Sigmoid colon (tissue), 7 donors: ENCODE measurements at places on chromosomes 7 and 10.

DNA sequence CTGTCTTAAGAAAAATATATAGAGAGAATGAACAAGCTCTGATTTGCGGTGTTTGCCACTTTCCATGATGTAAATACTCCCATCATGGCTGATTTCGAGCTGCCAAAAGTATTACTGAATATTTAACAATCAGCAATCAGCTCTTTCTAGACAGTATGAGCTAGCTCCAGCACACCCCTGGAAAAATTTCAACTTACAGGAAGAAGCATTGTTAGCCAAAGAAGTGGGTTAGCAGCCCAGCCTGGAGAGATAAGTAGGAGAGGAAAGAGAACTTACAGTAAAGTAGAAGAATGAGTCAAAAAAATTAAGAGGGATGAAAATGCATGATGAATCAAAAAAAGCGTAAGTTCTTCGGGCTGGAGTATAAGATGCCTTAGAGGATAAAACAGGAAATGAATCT lies 60.6 kb upstream of the ANK3 start:
- no peak for DNase-seq

GRCh38 chr7:30678805-30679204 lies 3.5 kb downstream of the CRHR2 start:
- no peak for DNase-seq

- DNase-seq: no peak
Observed at GRCh38 chr10:110216240-110216639, 8.8 kb downstream of the MXI1 start.

DNA sequence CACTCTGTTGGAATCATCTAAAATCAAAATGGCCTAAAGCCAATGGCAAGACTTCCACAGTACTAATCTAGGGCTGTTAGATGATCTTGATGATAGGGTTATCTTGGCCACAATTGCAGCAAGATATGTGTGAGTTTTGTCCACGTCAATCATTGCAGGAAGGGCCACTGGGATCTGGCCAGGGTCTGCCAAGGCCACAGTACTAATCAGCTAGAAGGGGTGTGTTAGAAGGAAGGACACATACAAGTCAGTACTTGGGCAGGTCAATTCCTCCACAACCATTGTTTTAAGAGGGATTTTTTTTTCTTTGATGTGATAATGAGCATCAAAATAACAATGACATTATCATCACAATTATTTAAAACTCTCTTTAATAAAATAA lies 1.6 kb downstream of the LMOD2 start:
- DNase-seq: no peak

DNA sequence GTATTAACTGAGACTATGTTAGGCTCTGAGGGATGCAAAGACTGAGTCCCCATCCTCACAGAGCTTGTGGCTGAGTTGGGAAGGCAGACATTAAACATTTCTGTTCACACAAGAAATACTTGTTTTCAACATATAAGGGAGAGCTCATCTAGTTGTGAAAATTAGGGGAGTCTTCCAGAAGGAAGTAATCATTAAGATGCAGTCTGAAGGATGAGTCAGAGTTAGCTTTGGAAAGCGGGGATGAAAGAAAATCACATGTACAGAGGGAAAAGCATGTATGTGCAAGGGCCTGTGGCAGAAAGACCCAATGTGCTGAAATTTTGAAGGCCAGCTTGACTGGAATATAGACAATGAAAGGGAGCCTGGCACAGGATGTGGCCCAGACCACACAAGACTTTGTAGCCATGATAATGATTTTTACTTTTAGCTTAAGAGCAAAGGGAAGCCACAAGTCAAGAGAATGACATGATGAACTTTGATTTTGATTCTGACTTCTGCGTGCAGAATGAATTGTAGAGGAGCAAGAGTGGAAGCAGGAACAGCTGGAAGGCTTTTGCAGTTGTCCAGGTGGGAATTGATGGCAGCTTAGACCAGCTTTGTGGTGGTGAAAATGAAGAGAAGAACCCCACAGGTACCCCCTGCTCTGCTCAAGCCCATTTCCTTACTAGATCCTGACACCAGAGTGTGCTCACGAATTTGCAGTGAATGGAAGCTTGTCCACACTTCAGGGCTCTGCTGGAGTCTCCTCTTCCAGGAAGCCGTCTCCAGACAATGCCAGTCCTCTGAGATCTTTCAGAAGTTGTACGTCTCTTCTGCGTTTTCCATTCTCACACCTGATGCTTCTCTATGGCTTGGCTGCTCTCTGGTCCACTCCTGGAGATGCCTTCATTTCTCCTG lies 115.6 kb downstream of the ATXN7L1 start:
- DNase-seq: no peak

DNA sequence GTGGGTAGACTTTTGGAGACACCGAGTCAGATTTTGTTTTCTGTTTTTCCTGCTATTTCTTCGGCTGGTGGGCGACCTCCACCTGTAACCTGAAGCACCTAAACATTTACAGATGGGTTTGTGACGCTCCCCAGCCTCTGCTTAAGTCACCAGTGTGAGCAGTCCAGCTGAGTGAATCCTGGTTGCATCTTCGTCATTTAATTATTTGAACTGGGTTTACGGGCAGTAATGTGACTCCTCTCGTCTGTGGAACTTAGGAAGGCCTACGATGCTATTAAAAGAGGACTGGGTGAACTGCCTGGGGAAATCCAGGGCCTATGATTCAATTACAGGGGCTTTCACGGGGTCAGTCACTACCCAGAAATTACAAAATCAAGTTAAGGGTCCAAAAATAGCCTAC lies 52.5 kb downstream of the WNT2 start:
- DNase-seq: no peak

DNA sequence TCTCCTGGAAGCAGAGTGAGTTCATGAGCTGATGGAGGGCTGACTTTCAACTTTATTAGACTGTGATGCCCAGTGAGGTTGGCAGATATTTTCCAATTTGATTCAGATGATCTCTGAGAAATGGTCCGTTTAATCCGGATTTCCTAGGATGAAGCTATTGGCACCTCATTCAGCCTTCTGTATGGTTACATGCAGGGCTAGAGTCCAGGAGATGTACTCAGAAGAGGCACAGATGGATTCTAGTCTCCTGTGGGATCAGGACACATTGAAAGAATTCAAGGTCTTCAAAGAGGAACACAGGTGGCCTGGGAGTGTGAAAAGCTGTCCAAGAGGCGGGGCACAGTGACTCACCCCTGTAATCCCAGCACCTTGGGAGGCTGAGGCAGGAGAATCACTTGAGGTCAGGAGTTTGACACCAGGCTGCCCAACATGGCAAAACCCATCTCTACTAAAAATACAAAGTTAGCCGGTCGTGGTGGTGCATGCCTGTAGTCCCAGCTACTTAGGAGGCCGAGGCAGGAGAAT lies 23.0 kb upstream of the RHEB start:
- no peak for DNase-seq

DNA sequence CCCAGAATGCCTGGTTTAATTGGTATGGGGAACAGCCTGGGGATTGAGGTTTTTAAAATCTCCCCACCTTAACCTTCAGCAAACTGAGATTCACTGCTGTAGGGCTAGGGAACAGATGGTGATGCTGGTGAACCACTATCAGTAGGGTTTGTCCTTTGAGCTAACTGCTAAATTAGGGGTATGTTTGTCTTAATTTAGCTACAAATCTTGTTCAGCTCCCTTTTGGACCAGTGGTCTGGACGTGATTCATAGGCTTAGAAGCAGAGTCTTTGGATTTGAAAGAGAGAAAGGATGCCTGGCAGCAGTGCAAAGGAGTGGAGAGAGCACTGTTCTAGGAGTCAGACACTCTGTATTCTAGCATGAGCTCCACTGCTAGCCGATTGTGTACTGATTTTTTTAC lies 2.8 kb downstream of the HDAC9 start:
- no peak for DNase-seq
